ENCODE measurements at places on chromosomes 1 and 21.

DNA sequence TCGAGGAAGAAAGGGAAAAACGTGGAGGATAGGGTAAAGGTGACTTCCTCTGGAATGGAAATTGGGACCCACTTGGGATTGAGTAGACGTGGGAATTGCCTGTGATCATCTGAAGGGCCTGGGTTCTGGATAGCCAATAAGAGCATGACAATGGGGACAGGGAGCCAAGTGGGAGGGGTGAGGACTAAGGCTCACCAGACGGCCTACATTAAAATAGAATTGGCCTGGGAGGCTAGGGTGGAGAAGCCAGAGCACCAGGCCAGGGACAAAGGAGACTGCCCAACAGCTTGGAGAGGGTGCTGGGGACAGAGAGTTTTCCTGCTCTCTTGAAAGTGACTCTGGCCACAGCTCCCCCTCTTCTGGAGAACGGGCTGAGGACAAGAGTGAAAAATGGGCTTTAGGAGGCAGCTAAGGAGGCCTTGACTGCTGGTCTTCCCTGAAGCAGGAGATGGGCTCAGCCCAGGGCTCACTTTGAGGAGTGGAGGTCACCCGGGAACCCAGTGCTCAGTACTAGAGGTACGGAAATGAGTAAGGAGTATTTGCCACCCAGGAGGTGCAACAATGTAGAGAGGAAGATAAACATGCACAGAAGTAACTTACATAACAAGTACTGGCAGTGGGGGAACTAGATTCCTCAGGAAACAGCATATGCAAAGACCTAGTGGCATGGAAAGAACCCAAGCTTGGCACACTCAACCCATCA, 18.8 kb downstream of the INKA2 start:
- DNase-seq = no peak

GRCh38 chr1:243939167-243939848, 89.3 kb upstream of the AKT3 start:
- DNase-seq = peak; percentile 47

DNA sequence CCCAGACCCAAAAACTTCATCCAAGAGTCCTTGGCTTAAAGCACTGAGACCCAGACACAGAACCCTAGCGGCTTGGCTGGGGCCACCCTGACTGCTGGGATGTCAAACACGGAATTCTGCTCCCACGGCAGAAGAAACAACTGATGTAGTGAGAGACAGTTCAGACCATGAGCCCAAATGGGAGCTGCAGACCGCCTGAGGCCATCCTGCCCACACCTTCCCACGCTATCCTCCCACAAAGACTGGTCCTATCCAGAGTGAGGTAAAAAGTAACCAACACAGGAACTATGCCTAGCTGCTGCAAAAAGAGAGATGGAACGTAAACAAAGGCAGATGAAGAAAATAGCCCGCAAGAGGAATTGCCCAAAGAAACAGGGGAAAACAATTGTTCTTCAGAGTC, 203.3 kb downstream of the PTPRU start:
- no peak for DNase-seq

- DNase-seq = no peak
Observed at GRCh38 chr1:7352364-7352763, 418.7 kb upstream of the VAMP3 start.

GRCh38 chr1:116322752-116323405, 50.2 kb upstream of the ATP1A1 start:
- no peak for DNase-seq

DNA sequence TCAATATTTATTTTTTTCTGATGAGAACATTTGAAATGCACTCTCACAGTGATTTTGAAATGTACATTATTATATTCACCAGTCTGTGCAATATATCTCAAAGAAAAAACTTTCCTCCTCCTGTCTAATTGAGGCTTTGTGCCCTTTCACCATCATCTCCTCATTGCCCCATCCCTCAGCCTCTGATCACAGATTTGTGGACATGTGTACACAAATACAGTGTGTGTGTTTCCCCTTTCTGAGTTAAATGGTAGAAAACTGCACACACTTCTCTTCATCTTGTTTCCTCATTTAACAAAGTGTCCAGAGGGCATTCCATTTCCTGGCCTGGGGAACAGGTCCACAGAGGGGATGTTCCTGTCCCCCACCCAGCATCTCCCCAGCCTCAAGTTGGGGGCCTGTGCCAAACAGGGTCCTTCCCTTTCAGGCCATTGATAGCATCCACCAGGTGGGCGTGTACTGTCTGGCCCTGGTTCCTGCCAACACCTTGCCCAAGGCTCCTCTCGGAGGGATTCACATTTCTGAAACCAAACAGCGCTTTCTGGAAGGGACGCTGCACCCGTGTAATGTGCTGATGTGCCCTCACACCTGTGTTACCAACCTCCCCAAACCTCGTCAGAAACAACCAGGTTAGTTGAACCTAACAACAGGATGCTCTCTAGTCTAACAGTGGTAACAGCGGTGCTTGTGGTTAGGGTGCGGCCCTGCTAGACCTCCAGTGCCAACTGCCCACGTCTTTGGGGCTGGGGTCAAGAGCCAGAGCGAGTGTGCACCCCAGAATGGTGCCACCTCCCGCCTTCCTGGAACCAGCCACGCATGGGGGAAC, 54.6 kb downstream of the S100B start:
- no peak for DNase-seq

DNA sequence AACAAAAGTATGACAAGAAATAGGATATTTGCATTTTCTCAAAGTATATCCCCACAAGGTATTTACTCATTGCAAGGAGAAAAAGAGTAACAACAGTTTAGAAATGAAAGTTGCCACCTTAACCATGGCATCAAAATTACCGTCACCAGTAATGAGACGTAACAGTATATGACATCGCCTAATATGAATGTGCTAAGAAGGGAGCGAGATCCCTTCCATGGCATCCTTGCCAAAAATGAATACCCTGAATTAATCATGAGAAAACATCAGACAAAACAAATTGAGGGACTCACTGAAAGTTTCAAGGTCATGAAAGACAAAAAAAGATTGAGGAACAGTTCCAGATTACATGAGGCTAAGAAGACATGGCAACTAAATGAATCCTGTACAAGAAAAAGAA, 78.9 kb upstream of the MROH9 start:
- peak; percentile 5 for DNase-seq

- no peak for DNase-seq
Observed at GRCh38 chr1:232306269-232306961, 323.5 kb downstream of the SIPA1L2 start.

GRCh38 chr1:167293057-167293456, 72.4 kb downstream of the POU2F1 start:
- DNase-seq = no peak

DNA sequence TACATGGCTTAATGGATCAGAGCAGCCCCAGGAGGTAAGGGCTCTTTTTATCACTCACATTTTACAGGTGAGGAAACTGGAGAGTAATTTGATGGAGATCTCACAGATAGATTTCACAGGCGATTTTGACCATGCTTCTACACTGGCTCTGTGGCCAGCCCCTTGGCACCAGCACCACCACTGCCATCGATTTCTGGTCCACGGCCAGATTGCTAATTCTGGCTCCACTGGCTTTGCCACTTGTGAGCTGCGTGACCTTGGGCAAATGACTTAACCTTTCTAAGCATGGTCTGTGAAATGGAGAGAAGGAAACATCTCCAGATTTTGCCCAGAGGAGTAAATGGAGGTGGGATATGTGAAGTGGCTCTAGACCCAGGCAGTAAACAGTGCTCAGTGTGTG, 32.6 kb downstream of the KCNC4 start:
- no peak for DNase-seq

- no peak for DNase-seq
Observed at GRCh38 chr1:3393024-3393986, 61.2 kb upstream of the ARHGEF16 start.

Measured in astrocyte (in vitro differentiated cells and primary cell).